ENCODE measurements at places on chromosomes 12 and 14.

GRCh38 chr14:55354500-55354899, 57.1 kb downstream of the ATG14 start:
- H3K27ac ChIP-seq = no peak overlapping the region
- no peak overlapping the region for H3K4me3 ChIP-seq
- H3K4me1 ChIP-seq = peaks cover 12% of the 10 kb centered on the region

GRCh38 chr12:117024961-117025480, 74.2 kb downstream of the TESC start:
- H3K4me1 ChIP-seq = peaks cover 4% of the 10 kb centered on the region
- H3K27me3 ChIP-seq = no peaks in the 10 kb centered on the region
- H3K27ac ChIP-seq = no peak overlapping the region
- peaks cover 14% of the 10 kb centered on the region for H3K36me3 ChIP-seq

DNA sequence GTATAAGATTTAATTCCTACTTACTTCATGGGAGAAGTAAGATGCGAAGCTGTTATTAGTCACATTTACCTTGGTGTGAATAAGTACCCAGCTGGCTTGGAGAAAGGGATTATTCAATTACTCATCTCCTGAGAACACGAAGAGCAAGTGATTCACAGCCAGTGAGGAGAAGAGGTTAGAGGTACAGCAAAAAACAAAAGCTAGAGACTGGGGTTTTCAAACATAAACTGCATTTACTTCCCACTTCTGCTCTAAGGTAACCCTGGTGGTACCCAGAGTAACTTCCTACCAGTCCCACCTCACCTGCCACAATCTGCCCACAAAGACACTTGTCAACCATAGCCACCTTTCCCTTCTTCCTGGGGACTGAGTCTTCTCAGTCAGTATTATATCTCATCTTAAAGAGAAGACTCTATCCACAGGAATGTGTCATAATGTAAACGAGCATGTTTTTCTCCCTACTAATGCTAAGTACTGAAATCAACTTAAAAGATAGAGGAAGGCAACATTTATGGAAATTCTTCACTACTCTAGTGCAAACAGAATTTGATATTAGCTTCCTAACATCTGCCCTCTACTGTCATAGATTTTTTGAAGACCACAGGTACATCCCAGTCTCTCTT, 6.0 kb upstream of the IL22 start:
- H3K4me3 ChIP-seq = peak overlapping the region; percentile 8
- H3K4me1 ChIP-seq = peaks cover 44% of the 10 kb centered on the region
- peak overlapping the region; percentile 80 for H3K27ac ChIP-seq
- H3K36me3 ChIP-seq = no peaks in the 10 kb centered on the region
- DNase-seq = peak; percentile 38

- H3K4me1 ChIP-seq = no peaks in the 10 kb centered on the region
- no peak for DNase-seq
- no peak overlapping the region for H3K27ac ChIP-seq
- H3K27me3 ChIP-seq = peaks cover 13% of the 10 kb centered on the region
- no peak overlapping the region for H3K4me3 ChIP-seq
- H3K36me3 ChIP-seq = no peaks in the 10 kb centered on the region
Observed at GRCh38 chr12:29528161-29528560, 30.7 kb upstream of the OVCH1 start.

- peaks cover 41% of the 10 kb centered on the region for H3K4me1 ChIP-seq
- H3K36me3 ChIP-seq = peaks cover under 1% of the 10 kb centered on the region
- no peak for DNase-seq
- H3K4me3 ChIP-seq = no peak overlapping the region
Observed at GRCh38 chr12:107491856-107492255, 193.7 kb upstream of the PWP1 start.

- H3K27me3 ChIP-seq = peaks cover 1% of the 10 kb centered on the region
- H3K4me1 ChIP-seq = no peaks in the 10 kb centered on the region
- H3K36me3 ChIP-seq = no peaks in the 10 kb centered on the region
- no peak for DNase-seq
- no peak overlapping the region for H3K27ac ChIP-seq
- H3K4me3 ChIP-seq = no peak overlapping the region
Observed at GRCh38 chr12:32454075-32454474, 54.7 kb downstream of the FGD4 start.

DNA sequence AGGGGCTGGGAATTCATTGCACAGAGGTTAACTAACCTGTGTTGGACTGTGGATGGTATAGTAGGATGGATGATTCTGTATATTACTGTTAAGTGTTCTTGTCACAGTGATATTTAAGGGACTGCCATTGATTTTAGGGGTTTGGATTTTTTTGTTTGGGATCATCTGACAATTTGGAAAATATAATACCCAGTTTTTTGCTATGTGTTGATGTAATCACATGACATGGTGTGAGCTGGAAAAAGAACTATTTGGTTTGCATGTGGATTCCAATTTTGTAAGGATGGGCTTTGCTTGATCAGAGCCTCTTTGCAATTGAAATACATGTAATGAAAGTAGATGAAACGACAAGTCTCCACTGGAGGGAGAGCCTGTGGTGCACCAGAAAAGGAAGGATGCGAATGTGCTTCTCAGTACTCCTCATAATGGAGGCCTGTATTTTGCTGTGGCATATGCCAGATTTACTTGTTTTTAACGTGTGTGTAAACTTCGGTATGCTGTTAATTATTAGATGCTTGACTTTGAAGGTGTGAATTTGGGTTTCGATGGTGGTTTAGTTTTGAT, 2.7 kb downstream of the DYRK2 start:
- H3K27me3 ChIP-seq = no peaks in the 10 kb centered on the region
- H3K36me3 ChIP-seq = peaks cover 41% of the 10 kb centered on the region
- peak overlapping the region; percentile 93 for H3K27ac ChIP-seq
- DNase-seq = no peak
- peaks cover 70% of the 10 kb centered on the region for H3K4me1 ChIP-seq

DNA sequence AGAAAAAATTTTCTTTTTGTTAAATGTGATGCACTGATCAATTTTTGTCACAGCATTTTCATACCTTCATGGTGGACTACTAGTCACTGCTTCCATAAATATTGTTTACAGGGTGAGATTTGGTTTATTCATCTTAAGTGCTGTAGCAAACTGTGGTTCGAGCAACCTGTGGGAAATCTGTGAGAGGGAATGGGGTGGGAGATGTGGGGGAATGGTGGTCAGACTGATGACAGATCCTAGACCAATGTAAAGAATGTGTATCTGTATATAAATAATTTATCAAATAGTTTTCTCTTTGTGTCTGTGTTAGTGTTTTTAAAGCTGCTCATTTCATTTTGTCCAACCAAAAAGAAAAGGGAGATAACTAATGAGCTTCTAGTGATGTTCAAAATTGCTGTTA, 26.7 kb downstream of the CSRP2 start:
- H3K4me3 ChIP-seq = no peak overlapping the region
- peaks cover 47% of the 10 kb centered on the region for H3K36me3 ChIP-seq
- H3K27ac ChIP-seq = no peak overlapping the region
- no peaks in the 10 kb centered on the region for H3K27me3 ChIP-seq
- H3K4me1 ChIP-seq = no peaks in the 10 kb centered on the region

DNA sequence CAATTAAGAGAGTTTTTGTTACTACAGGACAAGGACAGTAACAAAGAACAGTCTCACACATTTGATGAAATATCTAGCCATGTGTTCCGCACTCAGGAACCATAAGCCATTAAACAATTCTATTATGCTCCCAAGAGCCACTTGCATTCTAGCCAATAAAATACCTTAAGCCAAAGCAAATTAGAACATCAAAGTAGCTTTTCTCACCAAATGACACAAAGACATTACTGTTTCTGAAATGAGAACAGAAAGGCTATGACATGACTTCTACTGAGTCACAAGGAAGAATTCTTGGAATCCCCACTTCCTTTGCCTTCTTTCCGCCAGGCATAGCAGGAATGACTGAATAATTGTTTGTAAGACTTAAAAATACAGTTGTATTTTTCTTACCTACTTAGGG, 445.8 kb downstream of the ATP23 start:
- H3K4me1 ChIP-seq = no peaks in the 10 kb centered on the region
- no peak for DNase-seq
- H3K36me3 ChIP-seq = no peaks in the 10 kb centered on the region
- peaks cover 2% of the 10 kb centered on the region for H3K27me3 ChIP-seq
- H3K27ac ChIP-seq = no peak overlapping the region

DNA sequence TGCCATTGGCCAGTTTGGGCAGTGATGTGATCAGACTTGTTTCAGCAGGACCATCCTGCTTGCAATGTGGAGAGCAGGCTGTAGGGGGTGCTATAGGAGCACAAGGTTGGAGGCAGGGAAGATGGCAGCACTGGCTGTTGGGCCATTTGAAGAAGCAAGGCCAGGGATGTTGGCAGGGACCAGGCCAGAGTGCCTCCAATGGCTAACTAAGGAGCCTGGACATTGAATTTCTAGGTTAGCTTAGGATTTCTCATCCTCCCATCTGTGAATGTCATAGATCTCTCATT, 23.5 kb downstream of the FGF23 start:
- H3K36me3 ChIP-seq = peaks cover 3% of the 10 kb centered on the region
- no peaks in the 10 kb centered on the region for H3K27me3 ChIP-seq
- H3K27ac ChIP-seq = no peak overlapping the region
- DNase-seq = peak; percentile 70
- no peaks in the 10 kb centered on the region for H3K4me1 ChIP-seq
